Occipital lobe (tissue), 3 donors: ENCODE measurements at places on chromosomes 1 and 21. TPM values are rescaled to one million over a fixed set of nuclear protein-coding genes. Genes with fewer than 3 reads are reported as not detected.

The FCRL2 gene
- not detected for total RNA-seq

The MFAP2 gene
- 5.6 TPM for total RNA-seq

The ASCL5 gene
- total RNA-seq, result 0.16 TPM

The WLS gene
- total RNA-seq, result 29.2 TPM

The LRRC38 gene
- total RNA-seq, result not detected

The C1orf94 gene
- total RNA-seq, result 0.31 TPM
